ENCODE measurements at places on chromosomes 1 and 21. TPM values are rescaled to one million over a fixed set of nuclear protein-coding genes. Genes with fewer than 3 reads are reported as not detected.

APOBEC4 gene
- total RNA-seq, result not detected

CYP2J2 gene
- total RNA-seq, result 1.4 TPM

OR2G2 gene
- total RNA-seq, result not detected

LDLRAD1 gene
- 0.41 TPM for total RNA-seq

DNA sequence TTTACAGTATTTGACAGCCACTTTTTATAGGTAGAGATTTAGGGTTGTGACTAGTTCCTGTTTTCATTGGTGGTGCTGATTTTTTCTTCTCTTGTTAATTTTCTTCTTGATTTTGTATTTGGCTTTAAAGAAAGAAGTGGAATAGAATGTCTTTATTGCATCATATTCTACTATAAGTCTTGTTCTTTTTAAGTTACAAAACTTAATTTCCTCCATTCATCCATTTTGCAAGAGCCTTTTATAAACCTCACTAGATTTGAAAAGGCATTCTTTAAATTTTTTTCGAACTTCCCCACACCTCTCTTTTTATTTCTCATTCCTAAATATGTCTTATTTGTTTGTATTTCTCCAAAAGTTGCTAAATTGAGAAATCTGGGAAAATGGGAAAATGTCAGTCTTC, 1368.6 kb upstream of the ADGRL4 start:
- DNase-seq, result no peak

DNA sequence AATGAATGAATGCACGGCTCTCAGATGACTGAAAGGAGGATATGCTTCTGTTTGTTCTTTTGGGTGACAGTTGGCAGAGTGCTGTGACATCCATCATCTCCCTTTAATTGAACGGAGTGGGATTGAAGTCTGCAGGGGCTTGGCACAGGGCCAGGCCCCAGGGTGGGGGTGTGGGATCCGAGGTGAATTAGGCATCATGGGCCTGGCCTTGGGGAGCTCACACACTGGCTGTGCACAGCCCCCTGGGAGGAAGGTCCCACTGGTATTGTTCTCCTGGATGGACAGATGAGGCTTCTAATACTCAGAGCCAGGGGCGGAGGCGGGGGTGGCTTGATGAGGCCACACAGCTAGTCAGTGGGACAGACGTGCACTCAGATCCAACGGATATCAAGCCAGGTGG, 19.3 kb downstream of the EPHB2 start:
- DNase-seq, result no peak

- no peak for DNase-seq
These were observed 1.6 kb upstream of the LEFTY1 start for GRCh38 chr1:225890346-225891228.

DNA sequence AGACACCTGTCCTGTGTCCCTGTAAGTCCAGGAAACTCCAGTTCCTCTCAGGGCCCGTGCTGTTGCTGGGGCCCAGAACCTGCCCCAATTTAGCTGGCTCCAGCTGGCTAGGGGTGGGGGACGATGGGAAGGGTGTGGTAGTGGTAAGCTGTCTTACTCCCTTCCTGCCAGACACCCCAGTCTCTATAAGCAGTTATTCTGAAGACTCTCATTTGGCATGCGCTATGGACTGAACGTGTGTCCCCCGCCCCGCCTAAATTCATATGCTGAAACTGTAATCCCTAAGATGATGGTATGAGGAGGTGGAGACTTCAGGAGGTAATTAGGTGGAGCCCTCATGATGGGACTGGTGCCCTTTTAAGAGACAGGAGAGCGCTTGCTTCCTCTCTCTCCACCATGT, 82.0 kb downstream of the MAP3K7CL start:
- no peak for DNase-seq

- DNase-seq, result no peak
These were observed 37.4 kb upstream of the DMBX1 start for GRCh38 chr1:46451948-46452930.

GRCh38 chr1:156517748-156518147, 17.2 kb upstream of the MEF2D start:
- DNase-seq, result no peak
